ENCODE measurements at places on chromosomes 16 and 17.

DNA sequence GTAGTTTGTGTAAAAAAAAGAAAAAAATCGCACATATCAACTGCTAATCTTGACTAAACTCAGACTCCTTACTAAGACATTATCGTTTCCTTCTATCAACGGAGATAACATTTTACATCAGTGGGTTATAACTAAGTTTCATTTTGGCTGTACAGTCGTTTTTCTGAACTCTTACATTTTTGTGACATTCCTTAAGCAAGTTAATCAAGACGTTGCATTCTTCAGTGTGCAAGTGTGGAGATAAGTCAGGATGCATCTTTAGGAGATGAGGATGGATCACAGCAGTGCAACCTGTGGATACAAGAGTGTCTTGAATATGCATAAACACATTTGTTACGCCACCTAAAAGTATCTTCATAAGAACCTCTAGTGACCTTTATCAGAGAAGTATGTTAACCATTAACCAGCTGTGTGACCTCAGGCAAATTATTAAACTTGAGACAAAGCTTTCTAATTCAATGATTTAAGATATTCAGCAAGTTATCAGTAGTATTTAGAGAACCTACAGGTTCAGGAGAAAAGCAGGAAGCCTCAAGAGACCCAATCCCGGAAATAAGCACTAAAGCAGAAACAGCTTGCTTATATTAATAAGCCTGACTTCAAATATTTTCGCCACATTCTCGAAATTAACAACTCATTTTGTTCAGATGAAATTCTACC is 9.4 kb downstream of the CMC2 start:
- DNase-seq = no peak

DNA sequence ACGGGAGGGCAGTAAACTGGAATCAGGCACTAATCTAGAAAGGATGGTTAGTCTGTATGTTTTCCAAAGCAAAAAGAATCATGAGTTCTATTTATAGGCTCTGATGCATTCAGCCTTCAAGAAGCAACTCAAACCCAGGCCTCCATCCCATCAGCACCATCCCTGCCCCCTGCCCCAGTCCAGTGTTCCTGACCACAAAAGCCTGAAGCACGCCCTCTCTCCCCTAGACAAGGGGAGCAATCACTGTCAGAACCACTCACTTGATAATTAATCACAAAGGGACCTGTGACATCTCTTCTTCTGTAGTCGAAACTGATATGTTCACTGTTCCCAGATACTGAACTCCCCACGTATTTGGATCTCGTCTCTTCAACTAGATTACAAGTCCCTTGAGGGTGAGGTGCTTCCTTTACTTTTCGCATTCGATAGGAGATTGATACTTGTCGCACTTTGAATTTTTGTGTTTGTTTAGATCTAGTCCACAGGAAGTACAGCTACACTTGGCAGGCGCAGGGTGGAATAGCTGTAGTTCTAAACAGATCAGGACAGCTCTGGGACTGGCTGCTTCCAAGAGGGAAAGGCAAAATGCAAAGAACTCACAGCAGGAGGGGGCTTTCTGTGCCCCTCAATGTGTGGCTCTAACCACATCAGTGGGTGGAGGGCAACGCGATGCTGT is 36.4 kb upstream of the CCDC182 start:
- no peak for DNase-seq

GRCh38 chr17:7977039-7977438 is 25.4 kb upstream of the GUCY2D start:
- no peak for DNase-seq

DNA sequence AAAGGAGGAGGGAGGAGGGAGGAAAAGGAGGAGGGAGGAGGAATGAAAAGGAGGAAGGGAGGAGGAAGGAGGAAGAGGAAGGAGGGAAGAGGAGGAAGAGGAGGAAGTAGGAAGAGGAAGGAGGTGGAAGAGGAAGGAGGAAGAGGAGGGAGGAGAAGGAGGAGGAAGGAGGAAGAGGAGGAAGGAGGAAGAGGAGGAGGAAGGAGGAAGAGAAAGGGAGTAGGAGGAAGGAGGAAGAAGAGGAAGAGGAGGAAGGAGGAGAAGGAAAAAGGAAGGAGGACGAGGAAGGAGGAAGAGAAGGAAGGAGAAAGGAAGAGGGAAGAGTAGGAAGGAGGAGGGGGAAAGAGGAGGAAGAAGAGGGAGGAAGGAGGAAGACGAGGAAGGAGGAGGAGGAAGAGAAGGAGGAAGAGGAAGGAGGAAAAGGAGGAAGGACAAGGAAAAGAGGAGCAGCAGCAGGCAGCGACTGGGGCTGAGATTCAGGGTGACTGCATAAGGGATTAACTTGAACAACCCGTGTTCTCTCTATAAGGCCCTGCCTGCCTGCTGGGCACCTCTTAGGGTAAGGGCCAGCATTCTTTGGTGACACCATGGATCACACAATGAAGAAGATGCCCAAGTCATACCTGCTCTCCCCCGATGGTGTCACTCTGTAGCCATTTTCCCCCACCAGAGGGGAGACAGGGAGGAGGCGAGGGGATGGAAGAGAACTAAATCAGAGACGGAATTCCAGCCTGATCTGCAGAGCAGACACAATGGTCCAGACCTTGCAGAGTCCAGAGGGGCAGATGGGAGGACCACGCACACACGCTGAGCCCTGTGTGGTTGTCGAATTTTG is 1.4 kb upstream of the IL34 start:
- no peak for DNase-seq

DNA sequence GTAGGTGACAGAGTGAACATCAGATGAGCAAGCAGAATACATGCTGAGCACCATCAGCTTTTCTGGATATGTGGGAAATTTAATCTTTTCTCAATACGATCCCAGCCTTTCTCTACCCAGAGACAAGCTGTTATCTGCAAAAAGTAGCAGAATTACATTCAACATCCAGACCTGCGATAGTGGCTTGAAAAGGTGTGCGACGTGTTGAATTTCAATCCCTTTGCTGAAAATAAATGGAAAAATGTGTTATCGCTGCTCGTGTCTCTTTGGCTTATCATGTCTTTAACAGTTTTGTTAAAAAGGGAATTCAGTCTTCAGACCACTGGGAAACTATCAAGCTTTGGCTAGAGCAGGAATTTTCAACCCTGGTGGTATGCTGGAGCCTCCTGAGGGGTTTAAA is 98.8 kb upstream of the FAM20A start:
- DNase-seq = no peak

DNA sequence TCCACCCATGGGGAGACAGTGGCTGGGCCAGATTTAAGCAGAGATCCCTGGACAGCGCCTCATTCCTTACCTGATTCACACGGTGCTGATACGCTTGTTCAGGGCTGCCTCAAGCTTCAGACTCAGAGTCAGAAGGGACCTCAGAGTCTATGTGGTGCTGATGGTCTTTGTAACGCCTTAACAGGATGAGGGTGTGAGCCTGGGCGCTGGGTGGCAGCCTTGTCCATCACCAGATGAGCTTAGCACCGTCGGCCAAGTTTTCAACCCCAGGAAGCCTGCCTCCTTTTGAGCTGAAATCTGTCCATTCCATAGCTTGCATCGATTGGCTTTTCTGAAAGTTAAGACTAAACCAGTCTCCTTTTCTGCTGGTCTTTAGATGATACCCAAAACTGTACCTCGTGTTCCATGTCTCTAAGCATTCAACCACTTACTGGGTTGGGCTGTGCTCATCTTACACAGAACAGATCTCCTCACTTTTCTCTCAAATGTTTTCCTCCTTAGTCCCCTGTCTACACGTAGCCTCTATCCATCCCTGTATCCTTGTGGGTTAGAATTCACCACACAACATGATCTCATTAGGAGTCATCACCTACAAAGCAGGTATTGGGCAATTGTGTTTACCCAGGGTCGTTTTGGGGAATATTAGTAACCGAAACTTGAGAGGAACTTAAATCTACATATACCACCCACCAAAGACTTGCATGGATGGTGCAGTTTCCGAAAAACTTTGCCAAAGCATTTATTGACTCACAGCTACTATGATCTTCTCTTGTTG is 573.4 kb downstream of the CDH13 start:
- DNase-seq = no peak

GRCh38 chr16:14150796-14151195 is 79.7 kb downstream of the MRTFB start:
- DNase-seq = no peak

GRCh38 chr16:69143116-69143515 is 10.7 kb downstream of the UTP4 start:
- no peak for DNase-seq

GRCh38 chr16:4544473-4544872 is 5.9 kb upstream of the CDIP1 start:
- no peak for DNase-seq

- no peak for DNase-seq
Measured at GRCh38 chr16:83312015-83312717, 495.6 kb upstream of the HSBP1 start.

All from femur (tissue), 1 donor.